Right renal cortex interstitium (tissue), 3 donors: ENCODE measurements at places on chromosomes 4 and X. TPM values are rescaled to one million over a fixed set of nuclear protein-coding genes. Genes with fewer than 3 reads are reported as not detected.

The SH3D19 gene
- 27.5 TPM for polyA plus RNA-seq

The GABRB1 gene
- 0.76 TPM for polyA plus RNA-seq

The LRRC66 gene
- 0.74 TPM for polyA plus RNA-seq

The TNIP3 gene
- 3.1 TPM for polyA plus RNA-seq

The PDZD4 gene
- polyA plus RNA-seq: 7.1 TPM

DNA sequence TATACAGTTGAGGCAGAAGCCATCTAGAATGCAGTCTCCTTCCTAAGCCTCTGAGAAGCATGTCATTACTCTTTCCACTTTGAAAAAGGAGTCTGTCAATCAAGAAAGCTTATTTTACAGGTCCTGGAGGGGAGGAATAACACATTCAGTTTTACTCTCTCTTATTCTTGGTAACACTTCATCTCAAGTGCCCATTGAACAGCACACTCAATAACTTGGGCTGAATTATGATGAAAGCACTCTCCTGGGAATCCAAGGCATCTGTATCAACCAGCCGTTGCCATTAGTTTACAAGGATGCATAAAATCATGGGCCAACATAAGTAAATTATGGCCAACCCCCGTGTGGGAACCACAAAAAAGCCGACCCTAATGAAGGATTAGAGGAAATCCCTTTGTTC, 282.4 kb downstream of the C4orf33 start:
- no peak for DNase-seq

DNA sequence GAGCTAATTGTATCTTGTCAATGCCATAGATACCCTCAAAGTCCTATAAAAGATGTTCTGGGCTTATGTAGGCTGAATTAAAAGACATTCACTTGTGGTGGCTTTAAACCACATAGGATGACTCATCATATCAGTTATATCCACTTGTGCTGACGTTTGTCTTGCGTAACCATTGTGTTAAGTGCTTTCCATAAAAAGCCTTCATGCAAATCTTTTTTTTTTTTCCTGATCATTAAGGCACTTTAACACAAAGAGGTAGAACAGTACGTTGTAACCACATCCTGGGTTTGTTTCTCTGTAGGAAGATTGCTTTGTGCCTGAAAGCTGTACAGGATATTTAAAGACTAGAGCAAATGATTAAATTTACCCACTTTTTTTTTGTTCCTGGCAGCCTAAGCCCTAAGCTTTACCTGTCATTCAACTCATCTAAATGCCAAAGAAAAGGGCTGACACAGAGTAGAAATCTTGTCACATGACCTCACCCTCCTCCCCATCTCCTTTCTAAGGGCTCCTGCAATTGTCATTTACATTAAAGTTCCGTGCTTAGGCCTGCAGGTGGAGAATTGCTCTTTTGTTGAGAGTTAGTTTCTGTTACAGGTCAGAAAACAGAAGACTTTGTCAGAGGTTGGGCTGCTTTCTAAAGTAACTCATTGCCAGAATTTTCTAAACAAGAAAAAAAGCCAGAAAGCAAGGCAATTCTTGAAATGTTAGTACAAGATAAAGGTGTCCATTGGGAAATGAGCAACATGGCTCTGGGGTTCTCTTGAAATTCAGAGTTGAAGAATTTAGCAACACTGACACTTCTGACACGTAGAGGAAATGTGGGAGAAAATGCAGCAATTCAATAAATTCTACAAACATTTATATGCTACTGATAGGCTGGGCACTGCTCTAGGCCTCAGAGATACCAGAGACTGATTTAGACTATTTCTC, 555.6 kb downstream of the PPARGC1A start:
- DNase-seq: no peak

DNA sequence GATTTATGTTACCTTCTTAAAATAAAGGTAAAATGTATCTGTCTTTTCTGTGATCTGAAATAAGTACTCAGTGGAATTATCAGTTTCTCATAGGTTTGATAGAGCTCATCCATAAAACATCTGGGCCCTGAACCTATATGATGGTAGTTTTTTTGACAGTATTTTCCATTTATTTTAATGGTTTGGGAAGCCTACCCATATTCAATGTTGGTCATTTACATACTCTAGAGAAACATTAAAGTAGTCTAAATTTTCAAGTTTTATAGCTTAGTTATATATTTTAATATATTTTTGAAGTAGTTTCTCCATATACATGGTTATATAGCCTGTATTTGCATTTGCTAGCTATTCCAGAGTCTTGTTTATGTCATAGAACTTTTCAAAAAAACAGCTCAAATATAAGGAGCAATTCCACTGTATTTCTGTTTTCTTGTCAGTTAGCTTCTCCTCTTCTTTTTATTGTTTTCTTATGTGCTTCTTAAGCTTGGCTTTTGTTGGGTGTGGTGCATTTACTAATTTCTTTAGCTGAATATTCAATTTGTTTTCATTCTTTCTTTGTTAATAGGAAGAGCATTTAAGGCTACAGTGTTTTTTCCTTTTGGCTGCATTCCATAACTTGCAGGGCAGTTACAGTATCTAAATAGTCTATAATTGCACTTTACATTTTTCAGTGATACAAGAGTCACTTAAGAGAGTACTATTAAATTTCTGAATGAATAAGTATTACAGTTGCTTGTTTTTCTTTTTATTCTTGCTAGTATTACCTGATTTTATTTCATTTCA, 181.4 kb downstream of the DKK2 start:
- DNase-seq: no peak

- no peak for DNase-seq
Observed at GRCh38 chr4:187666697-187667494, 328.7 kb upstream of the ZFP42 start.

DNA sequence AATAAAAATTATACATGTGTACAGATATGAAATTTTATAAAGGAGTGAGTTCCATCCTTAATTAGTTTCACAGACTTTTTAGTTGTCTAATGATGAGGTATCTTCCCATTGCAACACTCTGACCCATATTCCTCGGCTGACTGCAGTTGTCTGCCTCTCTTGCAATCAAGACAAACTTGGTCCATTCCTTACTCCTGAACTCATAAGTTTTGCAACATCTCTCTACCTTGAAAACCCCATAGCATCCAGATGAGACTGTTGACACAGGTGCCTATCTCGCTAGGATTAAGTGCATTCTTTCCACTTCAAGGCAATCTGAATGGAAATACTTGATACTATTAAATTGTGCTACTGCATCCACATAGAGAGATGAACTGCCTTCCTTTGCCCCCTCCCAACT, 2.3 kb downstream of the XKRX start:
- DNase-seq: no peak

DNA sequence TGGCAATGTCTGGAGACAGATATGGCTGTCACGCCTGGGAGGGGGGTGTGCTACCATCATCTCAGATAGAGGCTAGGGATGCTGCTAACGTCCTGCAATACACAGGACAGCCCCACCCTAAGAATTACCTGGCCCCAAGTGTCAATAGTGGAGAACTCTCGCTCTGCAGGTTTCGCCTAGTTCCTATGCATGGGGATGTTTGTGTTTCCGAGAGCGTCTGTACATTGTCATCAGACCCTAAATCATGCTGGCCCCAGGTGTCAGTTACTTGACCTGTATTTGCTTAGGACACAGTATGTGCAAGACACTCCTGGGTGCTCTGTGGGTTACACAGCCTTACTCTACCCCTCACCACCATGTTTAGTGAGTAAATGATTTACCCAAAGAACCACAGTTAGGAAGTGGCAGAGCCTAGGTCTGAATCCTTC, 90.8 kb downstream of the AFF1 start:
- no peak for DNase-seq

GRCh38 chr4:87060957-87061356, 126.1 kb downstream of the AFF1 start:
- no peak for DNase-seq

- no peak for DNase-seq
Observed at GRCh38 chr4:184747034-184747830, 13.3 kb upstream of the CENPU start.

- DNase-seq: no peak
Observed at GRCh38 chr4:67483868-67484602, 61.3 kb downstream of the CENPC start.

DNA sequence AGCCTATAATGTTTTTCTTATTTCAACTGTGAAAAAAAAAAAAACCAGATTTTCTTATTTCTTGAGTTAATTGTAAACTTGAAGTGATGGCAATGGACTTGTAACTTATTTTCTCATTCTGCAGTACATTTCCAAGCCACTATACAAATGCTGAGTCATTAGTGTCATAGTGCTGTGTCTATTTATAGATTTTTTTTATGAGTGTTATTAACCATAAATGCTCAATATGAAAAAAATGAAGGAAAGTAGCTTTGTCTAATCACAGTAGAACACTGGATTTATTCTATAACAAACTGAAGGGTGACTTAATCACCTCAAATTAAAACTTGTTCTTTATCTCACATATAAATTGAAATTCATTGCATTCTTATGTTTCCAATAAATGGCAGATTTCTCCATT, 718.6 kb downstream of the CCSER1 start:
- no peak for DNase-seq

GRCh38 chr4:140049849-140050637, 103.9 kb downstream of the MAML3 start:
- no peak for DNase-seq

- DNase-seq: no peak
Observed at GRCh38 chrX:18471296-18471695, 45.9 kb downstream of the CDKL5 start.

GRCh38 chr4:73679836-73680235, 59.6 kb upstream of the RASSF6 start:
- DNase-seq: no peak
